ENCODE measurements at places on chromosomes 7 and 10. TPM values are rescaled to one million over a fixed set of nuclear protein-coding genes. Genes with fewer than 3 reads are reported as not detected.

Gene SCRN1
- 27.4 TPM for polyA plus RNA-seq

Gene FZD8
- 24.5 TPM for polyA plus RNA-seq

Gene GPNMB
- polyA plus RNA-seq = 53.7 TPM

Gene DPP6
- polyA plus RNA-seq = 2.0 TPM

Gene PRSS37
- 0.28 TPM for polyA plus RNA-seq

Gene GPR26
- not detected for polyA plus RNA-seq

DNA sequence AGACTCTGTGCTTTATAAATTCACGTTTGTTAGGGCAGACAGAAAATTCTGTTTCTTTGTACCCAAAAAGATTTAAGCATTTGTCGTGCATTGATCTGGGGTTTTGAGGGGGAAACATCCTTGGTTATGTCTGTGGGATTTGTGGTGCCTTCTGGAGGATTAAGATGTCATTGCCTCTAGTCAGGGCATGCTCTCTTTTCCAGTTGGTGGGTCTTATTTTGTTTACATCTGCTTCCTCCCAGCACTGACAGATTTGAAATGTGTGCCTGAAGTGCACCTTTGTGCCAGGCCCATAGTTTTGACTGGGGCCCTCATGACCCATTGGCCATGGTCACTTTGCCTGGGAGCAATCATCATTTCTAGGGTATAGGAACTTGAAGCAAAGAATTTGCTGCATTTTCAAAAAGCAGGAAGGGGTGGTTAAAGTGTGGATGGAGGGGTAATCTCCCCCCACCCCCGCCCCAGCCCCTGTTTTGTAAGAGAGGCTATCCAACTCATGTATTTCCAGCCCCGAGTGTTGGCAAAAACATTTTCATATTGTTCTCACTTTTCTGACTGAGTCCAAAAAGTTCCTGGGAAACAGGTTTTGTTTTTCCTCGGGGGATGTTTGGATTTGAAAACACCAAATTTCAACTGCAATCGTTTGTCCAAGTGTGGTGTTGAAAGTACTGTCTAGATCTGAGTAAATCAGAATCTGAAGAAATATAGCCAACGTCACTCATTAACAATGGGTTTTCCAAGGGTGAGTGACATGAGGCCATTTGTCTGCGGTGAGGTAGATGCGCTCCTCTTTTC, 388.2 kb upstream of the GALNT17 start:
- no peak for DNase-seq

GRCh38 chr10:119416855-119417254, 125.7 kb downstream of the RGS10 start:
- peak; percentile 54 for DNase-seq

DNA sequence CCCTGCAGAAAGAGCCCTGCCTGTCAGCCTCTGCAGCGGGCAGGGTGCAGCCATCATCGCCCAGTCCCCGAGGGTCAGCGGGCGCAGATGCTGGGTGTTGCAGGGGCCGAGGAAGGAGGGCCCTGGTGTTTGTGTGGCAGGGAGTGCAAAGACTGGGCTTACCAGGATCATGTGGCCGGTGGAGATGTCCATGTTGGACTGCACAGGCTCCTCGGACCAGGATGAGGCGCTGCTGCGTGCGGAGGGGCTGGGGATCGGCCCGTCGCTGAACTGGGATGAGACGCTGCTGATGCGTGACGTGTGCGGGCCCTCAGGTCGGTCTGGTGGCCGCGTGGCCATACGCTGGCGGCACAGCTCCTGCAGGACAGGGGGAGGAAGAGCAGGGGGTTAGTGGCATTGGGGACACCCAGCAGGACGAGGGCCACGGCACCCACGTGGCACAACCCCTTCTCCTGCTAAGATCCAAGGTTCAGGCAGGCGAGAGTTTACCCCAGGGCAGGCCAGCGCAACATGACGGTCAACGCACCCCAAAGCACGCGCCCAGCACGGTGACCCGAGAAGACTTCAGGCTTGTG, 319.5 kb downstream of the DNAJB6 start:
- no peak for DNase-seq

GRCh38 chr10:108598831-108599230, 1324.5 kb downstream of the XPNPEP1 start:
- DNase-seq = no peak

GRCh38 chr7:26891400-26892350, 27.3 kb upstream of the SKAP2 start:
- DNase-seq = no peak

- no peak for DNase-seq
Observed at GRCh38 chr7:128434413-128435326, 21.0 kb upstream of the HILPDA start.

DNA sequence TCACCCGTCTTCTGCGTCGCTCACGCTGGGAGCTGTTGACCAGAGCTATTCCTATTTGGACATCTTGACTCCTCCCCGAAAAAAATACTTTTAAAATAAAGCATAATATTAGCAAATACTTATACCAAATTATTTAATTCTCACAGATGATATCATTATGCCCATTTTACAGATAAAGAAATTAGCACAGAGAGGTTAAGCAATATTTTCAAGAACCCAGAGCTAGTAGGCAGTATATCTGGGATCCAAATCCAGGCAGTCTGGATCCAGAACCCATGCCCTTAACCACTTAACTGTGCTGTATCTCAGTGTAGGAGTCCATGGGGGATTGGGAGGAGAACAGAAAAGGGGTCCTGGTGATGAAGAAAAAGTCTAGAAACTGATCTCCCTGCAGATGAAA, 6.1 kb downstream of the IQUB start:
- DNase-seq = no peak

- DNase-seq = no peak
Observed at GRCh38 chr7:91373111-91373800, 109.0 kb downstream of the FZD1 start.

DNA sequence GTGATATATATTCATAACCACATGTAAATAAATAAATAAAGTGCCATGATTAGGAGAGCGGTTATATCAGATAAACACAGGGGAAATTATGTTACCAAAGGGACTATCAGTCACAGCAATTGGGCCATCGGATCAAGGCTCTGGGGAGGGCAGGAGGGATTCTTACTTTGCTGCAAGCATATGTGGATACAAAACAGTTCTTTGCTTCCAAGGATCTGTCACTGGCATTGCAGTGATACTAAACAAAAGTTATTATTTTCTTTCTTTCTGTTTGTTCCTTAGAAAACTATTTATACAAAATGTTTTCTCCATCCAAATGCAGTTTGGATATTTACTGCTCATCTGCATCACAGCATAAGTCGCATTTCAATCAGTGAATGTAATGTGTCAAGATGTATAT, 188.4 kb upstream of the MGMT start:
- no peak for DNase-seq

DNA sequence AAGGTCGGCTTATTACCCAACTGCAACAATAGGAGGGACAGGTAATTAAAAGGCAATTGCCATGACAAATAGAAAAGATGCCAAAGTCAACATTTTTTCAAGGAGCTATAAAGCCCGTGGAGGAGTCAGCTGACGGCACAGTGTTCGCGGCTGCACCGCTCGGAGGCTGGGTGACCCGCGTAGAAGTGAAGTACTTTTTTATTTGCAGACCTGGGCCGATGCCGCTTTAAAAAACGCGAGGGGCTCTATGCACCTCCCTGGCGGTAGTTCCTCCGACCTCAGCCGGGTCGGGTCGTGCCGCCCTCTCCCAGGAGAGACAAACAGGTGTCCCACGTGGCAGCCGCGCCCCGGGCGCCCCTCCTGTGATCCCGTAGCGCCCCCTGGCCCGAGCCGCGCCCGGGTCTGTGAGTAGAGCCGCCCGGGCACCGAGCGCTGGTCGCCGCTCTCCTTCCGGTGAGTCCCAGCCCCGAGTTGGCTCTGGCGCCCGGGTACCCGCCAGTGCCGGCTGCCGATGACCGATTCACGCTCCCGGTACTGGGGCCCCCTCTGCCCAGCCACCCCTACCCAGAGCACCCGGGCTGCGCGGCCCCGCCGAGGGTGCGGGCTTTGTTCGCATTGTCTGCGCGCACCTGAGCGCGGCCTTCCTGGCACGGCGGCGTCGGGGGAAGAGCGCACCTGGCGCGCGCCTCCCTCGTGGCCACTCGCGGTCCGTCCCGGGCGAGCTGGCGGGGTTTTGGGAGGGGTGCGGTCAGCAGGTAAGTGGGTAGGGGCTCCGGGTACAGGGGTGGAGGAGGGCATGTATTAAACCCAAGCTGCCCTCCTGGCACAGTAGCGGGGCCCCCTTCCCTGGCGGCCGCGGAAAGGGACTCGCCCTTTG, at the start of gene VWA2:
Gene VWA2, plus strand, starts transcription at position 138 of the 877 bp plus-strand sequence. CDS start 9,460 bp downstream, outside the sequence.
- DNase-seq = no peak
